AG09319 (cell line): ENCODE measurements at places on chromosomes 7 and 10.

- DNase-seq = no peak
These were observed 1.4 kb downstream of the RHEB start for GRCh38 chr7:151518105-151518946.

DNA sequence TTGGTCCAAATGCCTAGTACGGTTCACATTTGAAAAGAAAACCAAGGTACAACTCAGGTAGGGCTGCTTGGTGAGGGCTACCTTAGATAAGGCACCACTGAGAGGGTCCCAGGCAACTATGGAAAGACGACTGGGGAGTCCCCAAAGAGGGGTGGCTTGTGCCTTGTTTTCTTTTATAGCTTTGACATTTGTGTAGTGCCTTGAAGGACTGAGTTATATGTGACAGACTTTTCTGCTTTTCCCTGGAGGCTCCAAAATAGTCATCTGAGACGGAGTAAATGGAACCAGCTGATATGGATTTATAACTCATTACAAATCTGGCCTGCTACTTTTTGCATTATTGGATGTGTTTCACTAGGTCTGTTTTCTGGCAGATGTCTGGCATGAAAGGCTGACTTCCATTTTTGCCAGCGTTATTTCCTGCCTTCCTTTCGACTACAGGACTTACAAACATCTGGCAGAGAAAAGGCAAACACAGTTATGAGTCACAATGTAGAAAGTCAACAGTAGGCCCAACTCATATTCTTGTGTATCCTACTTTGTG, 88.2 kb upstream of the IMMP2L start:
- DNase-seq = peak; percentile 28

GRCh38 chr10:19651549-19651948, 164.7 kb upstream of the PLXDC2 start:
- DNase-seq = peak; percentile 44

GRCh38 chr10:60292998-60293397, 96.7 kb downstream of the ANK3 start:
- no peak for DNase-seq

DNA sequence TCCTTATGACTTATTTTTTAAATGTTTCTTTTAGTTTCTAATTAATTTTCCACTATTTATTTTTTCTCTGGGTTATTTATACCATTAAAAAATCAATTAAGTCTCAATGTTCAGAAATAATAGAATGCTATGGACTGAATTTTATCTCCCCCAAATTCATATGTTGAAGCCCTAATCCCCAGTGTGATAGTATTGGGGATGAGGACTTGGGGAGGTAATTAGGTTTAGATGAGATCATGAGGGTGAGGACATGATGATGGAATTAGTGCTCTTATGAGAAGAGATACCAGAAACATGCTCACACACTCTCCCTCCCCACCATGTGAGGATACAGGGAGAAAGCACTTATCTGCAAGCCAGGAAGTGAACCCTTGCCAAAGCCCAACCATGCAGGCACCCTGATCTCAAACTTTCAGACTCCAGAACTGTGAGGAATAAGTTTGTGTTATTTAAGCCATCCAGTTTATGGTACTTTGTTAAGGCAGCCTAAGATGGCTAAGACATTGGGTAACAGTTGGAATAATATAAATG, 202.6 kb downstream of the MDFIC start:
- DNase-seq = no peak

GRCh38 chr7:100759357-100760171, 26.2 kb downstream of the ZAN start:
- DNase-seq = no peak

DNA sequence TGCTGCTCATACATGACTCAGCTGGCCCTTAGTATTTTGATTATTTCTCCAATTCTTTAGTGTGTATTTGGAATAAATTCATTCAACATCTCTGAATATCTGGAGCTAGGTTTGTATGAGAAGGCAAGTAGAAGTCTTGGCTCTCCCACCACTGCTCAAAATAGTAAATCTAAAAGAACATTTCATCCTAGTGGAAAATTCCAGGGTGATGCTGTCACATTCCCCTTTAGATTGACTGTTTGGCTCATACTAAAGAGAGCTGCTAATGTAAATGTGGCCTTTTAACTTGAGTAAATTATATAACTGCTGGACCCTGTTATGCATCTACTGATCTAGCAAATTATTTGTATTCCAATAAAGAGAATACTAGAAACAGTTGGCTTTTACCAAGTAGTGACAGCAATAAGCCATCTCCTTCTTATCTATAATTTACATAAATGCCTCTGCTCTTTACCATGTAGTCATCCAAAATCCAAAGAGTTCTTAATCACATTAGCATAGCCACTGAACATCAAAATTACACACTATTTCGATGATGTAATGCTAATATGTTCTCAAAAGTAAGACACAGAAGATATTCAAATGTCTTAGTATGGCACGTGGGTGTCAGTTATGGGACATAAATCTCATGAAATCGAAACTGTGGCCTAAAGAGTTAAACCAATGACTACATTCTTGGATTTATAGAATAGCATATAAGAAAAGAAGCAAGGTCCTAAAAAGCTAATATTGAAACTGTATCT, 86.9 kb upstream of the KCND2 start:
- no peak for DNase-seq
